ENCODE measurements at places on chromosomes 2 and 18. TPM values are rescaled to one million over a fixed set of nuclear protein-coding genes. Genes with fewer than 3 reads are reported as not detected.

The MCEE gene
- total RNA-seq = 12.8 TPM

The KCNF1 gene
- total RNA-seq = not detected

The ZEB2 gene
- total RNA-seq = 43.7 TPM

The IMPACT gene
- 25.1 TPM for total RNA-seq

The NTSR2 gene
- not detected for total RNA-seq

The UGT1A3 gene
- not detected for total RNA-seq

The REG3A gene
- total RNA-seq = not detected

The HEATR5B gene
- 8.8 TPM for total RNA-seq

The CCL20 gene
- total RNA-seq = 0.65 TPM

The SEH1L gene
- 38.5 TPM for total RNA-seq

The SFTPB gene
- total RNA-seq = not detected

The SOX11 gene
- total RNA-seq = not detected

The DSC2 gene
- 1.1 TPM for total RNA-seq

The POTEI gene
- not detected for total RNA-seq

The MPP4 gene
- 1.3 TPM for total RNA-seq

The GREB1 gene
- 0.18 TPM for total RNA-seq

The EVX2 gene
- total RNA-seq = not detected

The TANK gene
- total RNA-seq = 58.9 TPM

The GAD1 gene
- not detected for total RNA-seq

The ABCG8 gene
- total RNA-seq = not detected

The ACMSD gene
- not detected for total RNA-seq

The GAREM1 gene
- 30.0 TPM for total RNA-seq

The RESP18 gene
- total RNA-seq = not detected

The USP40 gene
- total RNA-seq = 17.5 TPM

The NEU4 gene
- not detected for total RNA-seq

The SLC9A4 gene
- not detected for total RNA-seq

Measured in cardiac atrium fibroblast (primary cell).